ENCODE measurements at places on chromosomes 4 and X. TPM values are rescaled to one million over a fixed set of nuclear protein-coding genes. Genes with fewer than 3 reads are reported as not detected.
A peak's percentile ranks its signal among the peaks of the same experiment; 100 is the strongest.

DNA sequence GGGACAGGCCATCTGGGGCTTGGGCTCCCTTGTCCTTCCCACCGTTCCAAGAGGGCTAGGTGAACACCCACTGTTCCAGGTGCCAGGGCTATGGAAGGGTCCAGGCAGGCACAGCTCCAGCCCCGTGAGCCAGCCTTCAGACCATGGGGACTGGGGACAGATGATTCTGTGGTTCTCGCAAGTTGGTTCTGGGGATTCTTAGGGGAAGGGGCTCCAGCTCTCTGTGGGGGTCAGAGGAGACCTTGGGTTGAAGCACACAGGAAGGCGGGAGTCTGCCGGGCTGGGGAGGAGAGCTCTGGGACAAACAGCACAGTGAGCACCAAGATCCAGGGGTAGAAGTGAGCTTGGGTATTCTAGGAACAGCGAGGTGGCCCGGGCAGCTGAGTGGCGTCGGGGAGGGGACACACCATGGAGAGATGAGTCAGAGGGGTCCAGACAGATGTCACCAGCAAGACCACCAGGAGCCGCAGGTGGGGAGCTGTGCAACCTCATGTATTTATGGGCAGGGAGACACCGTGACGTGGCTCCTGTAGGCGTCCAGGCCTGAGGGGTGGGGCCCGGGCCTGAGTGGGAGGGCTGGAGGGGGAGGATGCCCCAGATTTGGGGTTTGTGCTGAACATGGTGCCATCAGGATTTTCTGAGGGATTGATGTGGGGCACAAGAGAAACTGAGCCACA is 48.8 kb upstream of the HMX1 start:
- no peaks in the 10 kb centered on the region for H3K36me3 ChIP-seq
- no peak for DNase-seq
- peaks cover 3% of the 10 kb centered on the region for H3K4me1 ChIP-seq
- no peak overlapping the region for H3K4me3 ChIP-seq
- H3K27me3 ChIP-seq: no peaks in the 10 kb centered on the region

- DNase-seq: no peak
- no peak overlapping the region for H3K27ac ChIP-seq
- no peaks in the 10 kb centered on the region for H3K36me3 ChIP-seq
- no peak overlapping the region for H3K4me3 ChIP-seq
- H3K27me3 ChIP-seq: no peaks in the 10 kb centered on the region
- H3K4me1 ChIP-seq: no peaks in the 10 kb centered on the region
Observed at GRCh38 chr4:184807797-184808712, 17.7 kb downstream of the ACSL1 start.

GRCh38 chr4:140315970-140316369 is 57.5 kb upstream of the SCOC start:
- H3K27me3 ChIP-seq: no peaks in the 10 kb centered on the region
- H3K4me1 ChIP-seq: no peaks in the 10 kb centered on the region
- no peaks in the 10 kb centered on the region for H3K36me3 ChIP-seq
- DNase-seq: no peak
- H3K27ac ChIP-seq: no peak overlapping the region

- no peaks in the 10 kb centered on the region for H3K27me3 ChIP-seq
- H3K27ac ChIP-seq: no peak overlapping the region
- no peak overlapping the region for H3K4me3 ChIP-seq
- no peaks in the 10 kb centered on the region for H3K36me3 ChIP-seq
- DNase-seq: peak; percentile 60
- H3K4me1 ChIP-seq: peaks cover 13% of the 10 kb centered on the region
Observed at GRCh38 chr4:3346146-3346545, 53.3 kb downstream of the RGS12 start.

GRCh38 chr4:14787894-14788293 is 214.4 kb upstream of the CPEB2 start:
- no peak for DNase-seq
- no peaks in the 10 kb centered on the region for H3K27me3 ChIP-seq
- no peak overlapping the region for H3K27ac ChIP-seq

GRCh38 chrX:65745427-65745826 is 78.0 kb downstream of the MSN start:
- no peak overlapping the region for H3K27ac ChIP-seq
- no peak for DNase-seq

DNA sequence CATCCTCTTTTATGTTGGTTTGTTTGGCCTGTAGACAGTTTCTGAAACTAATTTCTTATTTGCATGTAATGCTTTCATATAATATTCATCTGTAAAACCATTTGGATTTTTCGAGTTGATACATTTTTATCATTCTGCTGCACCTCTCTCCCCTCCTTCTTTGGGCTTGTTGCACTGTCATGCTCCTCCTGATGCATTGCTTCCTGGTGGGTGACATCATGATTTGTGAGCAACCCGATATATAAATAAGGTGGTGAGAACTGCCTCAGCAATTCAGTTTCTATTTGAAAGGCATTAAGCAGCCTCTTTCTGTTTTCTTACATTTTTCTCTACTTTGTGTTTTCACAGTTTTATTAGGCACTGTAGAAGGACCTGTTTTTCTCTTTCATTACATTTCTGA is 515.7 kb downstream of the RPA4 start:
- no peak overlapping the region for H3K4me3 ChIP-seq
- DNase-seq: no peak
- no peaks in the 10 kb centered on the region for H3K36me3 ChIP-seq

- H3K27me3 ChIP-seq: no peaks in the 10 kb centered on the region
- no peak for DNase-seq
- H3K27ac ChIP-seq: no peak overlapping the region
- no peak overlapping the region for H3K4me3 ChIP-seq
- H3K36me3 ChIP-seq: no peaks in the 10 kb centered on the region
Observed at GRCh38 chr4:60404027-60404426, 796.1 kb upstream of the ADGRL3 start.

GRCh38 chrX:41670112-41670511 is 18.7 kb upstream of the GPR34 start:
- H3K27ac ChIP-seq: no peak overlapping the region
- no peak for DNase-seq
- no peaks in the 10 kb centered on the region for H3K27me3 ChIP-seq
- H3K4me3 ChIP-seq: no peak overlapping the region

DNA sequence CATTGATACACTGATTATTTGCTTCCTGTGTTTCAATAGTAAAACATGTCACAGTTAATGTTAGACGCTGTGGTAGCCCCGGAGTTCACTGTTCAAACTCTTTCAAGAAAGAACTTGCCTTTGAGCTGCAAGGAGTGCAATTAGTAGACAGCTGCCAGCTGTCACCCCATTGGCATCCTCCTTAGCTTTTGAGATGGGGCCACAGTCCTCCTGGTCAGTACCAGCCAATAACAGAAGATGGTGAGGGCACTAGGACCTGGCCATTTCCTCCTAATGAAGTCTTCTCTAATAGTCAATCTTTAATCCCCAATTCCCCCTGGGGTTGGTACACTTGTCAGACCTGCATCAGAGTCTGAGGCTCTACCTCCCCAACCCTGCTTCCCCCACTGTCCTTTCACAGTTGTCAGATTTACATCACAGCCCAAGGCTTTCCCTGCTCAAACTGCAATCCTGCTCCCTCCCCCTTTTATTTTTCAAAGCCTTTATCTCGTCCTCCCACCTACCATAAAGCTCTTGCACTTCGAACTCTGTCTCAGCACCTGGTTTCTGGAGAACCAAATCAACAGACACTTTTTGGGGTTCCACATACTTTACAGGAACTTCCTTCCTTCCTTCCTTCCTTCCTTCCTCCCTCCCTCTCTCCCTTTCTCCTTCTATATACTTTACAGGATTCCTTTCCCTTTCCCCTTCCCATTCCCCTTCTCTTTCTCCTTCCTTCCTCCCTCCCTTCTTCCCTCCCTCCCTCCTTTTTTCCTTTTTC is 182.0 kb downstream of the RASL11B start:
- H3K36me3 ChIP-seq: no peaks in the 10 kb centered on the region
- H3K4me3 ChIP-seq: no peak overlapping the region
- no peak for DNase-seq

DNA sequence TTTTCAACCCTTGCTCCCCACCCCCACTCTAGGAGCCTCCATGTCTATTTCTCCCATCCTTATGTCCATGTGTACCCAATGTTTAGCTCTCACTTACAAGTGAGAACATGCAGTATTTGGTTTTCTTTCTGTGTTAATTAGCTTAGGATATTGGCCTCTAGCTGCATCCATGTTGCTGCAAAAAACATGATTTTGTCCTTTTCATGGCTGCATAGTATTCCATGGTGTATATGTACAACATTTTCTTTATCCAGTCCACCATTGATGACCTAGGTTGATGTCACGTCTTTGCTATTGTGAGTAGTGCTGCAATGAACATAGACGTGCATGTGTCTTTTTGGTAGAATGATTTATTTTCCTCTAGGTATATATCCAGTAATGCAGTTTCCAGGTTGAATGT is 472.8 kb downstream of the ZNF674 start:
- H3K27me3 ChIP-seq: no peaks in the 10 kb centered on the region
- no peak overlapping the region for H3K4me3 ChIP-seq
- H3K36me3 ChIP-seq: no peaks in the 10 kb centered on the region
- no peak for DNase-seq
- H3K4me1 ChIP-seq: no peaks in the 10 kb centered on the region

GRCh38 chr4:139189972-139190371 is 13.0 kb upstream of the ELF2 start:
- no peaks in the 10 kb centered on the region for H3K4me1 ChIP-seq
- DNase-seq: no peak
- H3K36me3 ChIP-seq: no peaks in the 10 kb centered on the region

GRCh38 chrX:154981116-154981411 is 41.5 kb downstream of the F8 start:
- no peak overlapping the region for H3K27ac ChIP-seq
- H3K4me3 ChIP-seq: peak overlapping the region; percentile 54
- DNase-seq: no peak
- no peaks in the 10 kb centered on the region for H3K27me3 ChIP-seq
- no peaks in the 10 kb centered on the region for H3K36me3 ChIP-seq

GRCh38 chr4:56286763-56287162 is 100.5 kb downstream of the AASDH start:
- no peak overlapping the region for H3K27ac ChIP-seq
- H3K36me3 ChIP-seq: no peaks in the 10 kb centered on the region
- no peak overlapping the region for H3K4me3 ChIP-seq
- no peaks in the 10 kb centered on the region for H3K27me3 ChIP-seq
- H3K4me1 ChIP-seq: no peaks in the 10 kb centered on the region

DNA sequence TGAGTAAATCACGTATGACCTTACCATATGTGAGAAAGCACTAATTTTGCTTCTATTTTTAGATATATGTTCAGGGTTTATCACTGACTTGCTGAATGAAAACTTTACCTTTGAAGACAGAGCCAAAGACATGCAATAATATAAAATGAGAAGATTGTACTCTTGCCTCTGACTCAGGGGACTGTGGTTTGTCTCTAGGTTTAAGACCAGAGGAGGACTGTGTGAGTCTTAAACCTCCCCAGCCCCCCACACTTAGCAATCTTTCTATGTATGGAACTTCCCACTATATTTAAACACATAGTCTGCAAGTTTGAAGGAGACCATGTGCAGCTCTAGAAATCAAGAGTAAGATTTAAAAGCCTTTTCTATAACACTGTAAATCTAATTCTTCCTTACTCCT is 368.7 kb upstream of the FAM241A start:
- no peaks in the 10 kb centered on the region for H3K36me3 ChIP-seq
- no peak overlapping the region for H3K27ac ChIP-seq
- no peak for DNase-seq
- no peaks in the 10 kb centered on the region for H3K4me1 ChIP-seq
- H3K4me3 ChIP-seq: no peak overlapping the region
- H3K27me3 ChIP-seq: no peaks in the 10 kb centered on the region

GRCh38 chr4:181618896-181619295 is 624.3 kb upstream of the TENM3 start:
- H3K4me3 ChIP-seq: no peak overlapping the region
- no peaks in the 10 kb centered on the region for H3K27me3 ChIP-seq
- DNase-seq: no peak
- H3K36me3 ChIP-seq: no peaks in the 10 kb centered on the region
- no peaks in the 10 kb centered on the region for H3K4me1 ChIP-seq

GRCh38 chr4:53557669-53558064 is 33.6 kb downstream of the LNX1 start:
- H3K27me3 ChIP-seq: no peaks in the 10 kb centered on the region
- no peak overlapping the region for H3K4me3 ChIP-seq
- no peaks in the 10 kb centered on the region for H3K4me1 ChIP-seq
- no peak for DNase-seq

- no peak for DNase-seq
- H3K27me3 ChIP-seq: peaks cover 16% of the 10 kb centered on the region
- H3K36me3 ChIP-seq: no peaks in the 10 kb centered on the region
- H3K4me1 ChIP-seq: no peaks in the 10 kb centered on the region
- H3K4me3 ChIP-seq: no peak overlapping the region
Observed at GRCh38 chr4:76582074-76582816, 147.2 kb downstream of the SHROOM3 start.

DNA sequence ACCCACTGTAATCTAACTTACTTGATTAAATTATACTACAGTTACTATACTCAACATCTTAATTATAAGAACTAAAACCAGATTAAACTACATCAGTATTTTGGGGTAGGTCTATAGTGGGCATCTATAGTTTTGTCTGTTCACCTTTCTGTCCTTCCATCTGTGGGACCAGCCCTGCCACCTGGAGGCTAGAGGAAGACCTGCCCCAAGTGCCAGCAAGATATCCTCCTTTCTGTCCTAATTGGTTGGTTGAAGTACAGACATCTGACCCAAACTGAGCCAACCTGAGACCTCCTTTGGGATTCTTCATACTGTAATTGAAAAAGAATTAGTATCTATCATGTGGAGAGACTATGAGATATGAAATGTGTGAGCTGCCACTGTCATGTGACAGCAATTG is 172.2 kb upstream of the TLL1 start:
- no peak overlapping the region for H3K4me3 ChIP-seq
- H3K4me1 ChIP-seq: no peaks in the 10 kb centered on the region
- DNase-seq: no peak
- H3K27ac ChIP-seq: no peak overlapping the region

DNA sequence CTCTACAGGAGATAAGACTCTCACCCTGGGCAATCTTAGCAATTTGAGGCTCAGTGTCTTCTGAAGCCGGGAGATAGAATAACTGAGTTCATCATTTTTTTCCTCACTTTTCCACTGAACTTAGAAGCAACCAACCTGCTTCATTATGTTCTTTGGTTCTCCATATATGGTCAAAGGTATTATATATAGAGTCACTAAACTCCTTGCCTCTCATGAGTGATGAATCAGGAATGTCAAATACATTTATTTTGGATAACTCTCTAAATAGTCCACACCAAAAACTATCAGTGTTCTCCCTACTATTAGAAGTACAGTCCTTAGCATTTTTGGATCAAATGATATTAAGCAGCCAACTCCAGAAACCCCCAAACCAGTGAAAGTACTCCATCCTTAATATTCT is 421.5 kb upstream of the EPHA5 start:
- no peak for DNase-seq
- no peaks in the 10 kb centered on the region for H3K36me3 ChIP-seq
- no peaks in the 10 kb centered on the region for H3K4me1 ChIP-seq
- no peak overlapping the region for H3K27ac ChIP-seq

SOWAHD gene
- total RNA-seq: 0.33 TPM

MAGED2 gene
- 43.0 TPM for total RNA-seq

NR0B1 gene
- not detected for total RNA-seq

EREG gene
- total RNA-seq: not detected

AFM gene
- total RNA-seq: not detected

HELT gene
- total RNA-seq: not detected

UCP1 gene
- total RNA-seq: not detected

PTTG2 gene
- total RNA-seq: not detected

HERC5 gene
- total RNA-seq: 8.3 TPM

RGN gene
- total RNA-seq: not detected

RTL9 gene
- total RNA-seq: not detected

DEFB131A gene
- not detected for total RNA-seq

SLC25A5 gene
- 644 TPM for total RNA-seq

ANOS1 gene
- not detected for total RNA-seq

TGIF2LX gene
- total RNA-seq: not detected

FATE1 gene
- not detected for total RNA-seq
